ENCODE measurements at places on chromosomes 7 and 10. TPM values are rescaled to one million over a fixed set of nuclear protein-coding genes. Genes with fewer than 3 reads are reported as not detected.

- DNase-seq, result no peak
Observed at GRCh38 chr7:24457219-24457558, 116.1 kb upstream of the PALS2 start.

The ASAH2 gene
- 64.5 TPM for polyA plus RNA-seq

GRCh38 chr7:154390961-154391360 is 338.8 kb downstream of the DPP6 start:
- DNase-seq, result no peak

The ZNF488 gene
- polyA plus RNA-seq, result 2.2 TPM

DNA sequence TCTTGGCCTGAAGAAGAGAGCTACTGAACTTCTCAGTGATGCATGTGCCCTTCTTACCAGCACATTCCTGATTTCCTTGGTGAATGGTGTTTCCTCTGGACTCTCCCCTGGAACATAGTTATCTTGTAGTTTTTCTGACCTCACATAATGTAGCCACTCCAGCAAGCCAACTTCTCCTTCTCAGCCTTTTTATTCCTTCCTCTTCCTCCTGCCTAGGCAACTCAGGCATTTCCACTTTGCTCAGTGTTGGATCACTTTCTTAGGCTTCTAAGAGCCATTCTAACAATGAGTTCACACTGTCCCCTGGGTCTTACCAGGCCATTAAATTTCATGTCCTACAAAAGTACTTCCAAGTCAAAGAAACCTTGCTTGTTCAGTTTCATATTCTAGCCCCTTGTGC is 3.6 kb upstream of the PTTG1IP2 start:
- DNase-seq, result no peak

DNA sequence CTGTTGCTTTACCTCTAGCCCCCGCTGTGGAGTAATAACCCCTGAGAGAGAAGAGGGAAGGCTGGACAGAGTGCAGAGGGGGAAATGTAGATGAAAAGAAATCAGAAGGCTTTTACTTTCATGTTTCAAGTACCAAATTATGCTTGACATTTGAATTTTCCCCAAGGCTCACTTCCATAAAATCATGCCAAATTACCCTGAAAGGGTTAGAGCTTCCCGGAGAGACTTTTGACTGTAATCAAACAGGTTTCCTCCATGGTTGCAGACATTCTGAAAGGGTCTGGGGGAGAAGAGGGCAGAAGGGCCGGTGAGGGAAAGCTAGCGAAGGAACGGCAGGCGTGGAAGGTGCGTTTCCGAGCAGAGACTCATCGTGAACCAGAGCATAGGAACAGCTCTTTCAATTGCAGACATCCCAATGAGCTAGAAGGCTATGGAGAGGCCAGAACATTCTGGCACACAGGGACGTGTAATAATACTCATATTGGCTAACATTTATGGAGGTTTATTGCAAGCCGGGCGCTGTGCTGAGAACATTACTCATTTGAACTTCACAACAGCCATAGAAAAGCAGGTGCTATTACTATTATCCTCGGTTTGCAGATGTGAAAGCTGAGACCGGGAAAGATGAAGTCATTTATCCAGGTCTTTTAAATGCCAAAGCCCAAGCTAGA is 620.8 kb upstream of the AUTS2 start:
- DNase-seq, result no peak

- DNase-seq, result no peak
Observed at GRCh38 chr7:17743316-17743715, 197.0 kb downstream of the SNX13 start.

- DNase-seq, result no peak
Observed at GRCh38 chr10:96122824-96123223, 7.3 kb upstream of the ZNF518A start.
